Activated CD4-positive, alpha-beta T cell treated with anti-CD3 and anti-CD28 coated beads, Interleukin-2, amount 10 ng/mL, durations not matched to agents 24 days and 14 days (primary cell): ENCODE measurements at places on chromosomes 16 and 17. TPM values are rescaled to one million over a fixed set of nuclear protein-coding genes. Genes with fewer than 3 reads are reported as not detected.

The OR1F1 gene
- total RNA-seq, result not detected in 2 replicates

- no peak for DNase-seq
These were observed 10.3 kb upstream of the BAHCC1 start for GRCh38 chr17:81384929-81385319.

- DNase-seq, result peak; percentile 97
These were observed at the start of gene USB1 for GRCh38 chr16:58000706-58001676. Gene USB1 (plus strand): TSS chr16:58001407. CDS start chr16:58001484, 77 bp downstream.

- DNase-seq, result peak; percentile 65
These were observed 1.3 kb upstream of the SLC6A4 start for GRCh38 chr17:30236766-30237165.

DNA sequence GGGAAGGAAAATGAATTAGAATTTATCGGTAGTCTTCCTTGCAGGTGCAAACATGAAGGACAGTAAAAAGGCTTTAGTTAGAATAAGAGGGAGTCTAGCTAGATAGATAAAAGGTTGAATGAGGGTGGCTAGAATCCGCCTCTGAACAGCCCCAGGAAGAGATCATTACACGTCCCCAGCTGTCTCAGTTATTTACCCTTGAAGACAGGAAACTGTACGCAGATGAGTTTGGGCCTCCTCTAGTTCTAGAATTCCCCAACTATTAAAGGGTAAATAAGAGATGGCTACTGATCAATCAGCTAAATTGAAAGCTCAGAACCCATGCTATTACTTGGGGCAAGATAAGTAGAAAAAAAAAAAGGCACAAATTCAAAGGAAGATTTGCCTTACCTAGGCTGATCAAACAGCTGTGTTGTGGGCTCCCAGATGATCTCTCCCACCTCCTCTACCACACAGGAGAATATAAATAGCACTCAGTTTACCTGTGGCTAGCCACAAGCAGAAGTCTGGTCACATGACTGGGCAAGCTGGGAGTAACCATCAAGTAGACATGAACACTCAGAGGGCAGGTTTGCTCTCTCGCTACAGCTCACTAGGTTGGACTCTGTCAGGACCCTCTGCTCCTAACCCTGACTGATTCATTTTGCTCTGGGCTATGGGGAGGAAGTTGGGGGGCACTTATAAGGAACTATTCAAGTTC, 17.0 kb downstream of the FAM117A start:
- peak; percentile 78 for DNase-seq

The SLC52A1 gene
- 0.14 TPM in 2 replicates for total RNA-seq

GRCh38 chr16:63575041-63575440, 1538.8 kb upstream of the CDH8 start:
- no peak for DNase-seq

DNA sequence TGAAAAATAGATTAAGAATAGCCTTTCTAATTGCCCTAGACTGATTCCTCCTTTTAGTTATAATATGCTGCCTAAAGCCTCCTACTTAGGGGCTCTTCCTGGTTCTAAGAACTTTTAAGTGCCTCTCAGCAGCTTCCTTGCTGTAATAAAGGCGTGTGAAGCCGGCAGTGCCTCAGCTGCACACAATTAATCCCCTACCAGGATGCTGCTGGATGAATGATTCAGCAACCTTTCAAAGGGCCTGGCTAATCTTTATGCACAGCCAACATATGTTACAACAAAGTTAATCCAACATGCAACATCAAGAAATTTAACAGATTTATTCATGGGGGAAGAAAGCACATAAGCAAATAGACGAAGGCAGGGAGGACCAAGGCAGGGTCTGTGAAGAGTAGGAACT, 145.2 kb downstream of the PMP22 start:
- DNase-seq, result no peak

The TP53TG3C gene
- not detected in 2 replicates for total RNA-seq

The PSMC5 gene
- 189 and 199 TPM in 2 replicates for total RNA-seq

GRCh38 chr16:27522173-27522707, 27.5 kb downstream of the GTF3C1 start:
- DNase-seq, result no peak

GRCh38 chr17:62178579-62178978, 113.5 kb upstream of the MED13 start:
- DNase-seq, result no peak

- DNase-seq, result peak; percentile 76
These were observed 9.3 kb upstream of the SKAP1 start for GRCh38 chr17:48439110-48439850.

The KRT28 gene
- total RNA-seq, result not detected in 2 replicates

The PRKAR1A gene
- 194 and 207 TPM in 2 replicates for total RNA-seq

DNA sequence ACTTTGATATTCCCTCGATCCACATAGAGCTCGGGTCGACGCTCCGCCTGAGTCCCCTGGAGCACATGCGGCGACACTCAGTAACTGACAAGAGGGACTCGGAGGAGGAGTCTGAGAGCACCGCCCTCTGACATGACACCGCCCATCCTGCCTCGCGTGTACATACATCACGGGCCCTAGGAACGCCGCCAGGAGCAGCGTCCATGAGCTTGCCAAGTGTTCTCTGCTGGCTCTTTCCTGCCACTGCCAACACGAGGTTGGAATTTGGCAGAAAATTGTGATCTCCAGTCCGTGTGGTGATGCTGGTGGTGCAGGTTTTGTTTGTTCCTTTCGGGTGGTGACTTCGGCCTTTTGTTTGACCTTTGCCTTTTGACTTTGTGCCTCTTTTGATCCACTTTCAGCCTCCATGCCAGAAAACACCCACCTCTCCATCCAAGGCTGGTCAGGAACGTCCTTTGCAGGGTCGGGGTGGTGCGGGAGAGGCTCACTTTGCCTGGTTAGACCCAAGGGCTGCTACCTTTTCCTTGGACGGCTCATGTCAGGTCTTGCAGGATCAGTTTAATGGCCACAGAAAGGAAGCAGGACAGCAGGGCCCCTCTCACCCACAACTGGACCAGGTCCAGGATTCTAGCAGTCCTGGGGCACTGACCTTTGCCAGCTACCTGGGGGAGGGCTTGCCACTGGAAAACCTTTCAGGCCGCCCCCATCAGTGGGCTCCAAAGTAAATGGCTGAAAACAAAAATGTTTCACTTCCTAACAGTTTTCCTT, 27.6 kb downstream of the ELAC2 start:
- DNase-seq, result no peak

DNA sequence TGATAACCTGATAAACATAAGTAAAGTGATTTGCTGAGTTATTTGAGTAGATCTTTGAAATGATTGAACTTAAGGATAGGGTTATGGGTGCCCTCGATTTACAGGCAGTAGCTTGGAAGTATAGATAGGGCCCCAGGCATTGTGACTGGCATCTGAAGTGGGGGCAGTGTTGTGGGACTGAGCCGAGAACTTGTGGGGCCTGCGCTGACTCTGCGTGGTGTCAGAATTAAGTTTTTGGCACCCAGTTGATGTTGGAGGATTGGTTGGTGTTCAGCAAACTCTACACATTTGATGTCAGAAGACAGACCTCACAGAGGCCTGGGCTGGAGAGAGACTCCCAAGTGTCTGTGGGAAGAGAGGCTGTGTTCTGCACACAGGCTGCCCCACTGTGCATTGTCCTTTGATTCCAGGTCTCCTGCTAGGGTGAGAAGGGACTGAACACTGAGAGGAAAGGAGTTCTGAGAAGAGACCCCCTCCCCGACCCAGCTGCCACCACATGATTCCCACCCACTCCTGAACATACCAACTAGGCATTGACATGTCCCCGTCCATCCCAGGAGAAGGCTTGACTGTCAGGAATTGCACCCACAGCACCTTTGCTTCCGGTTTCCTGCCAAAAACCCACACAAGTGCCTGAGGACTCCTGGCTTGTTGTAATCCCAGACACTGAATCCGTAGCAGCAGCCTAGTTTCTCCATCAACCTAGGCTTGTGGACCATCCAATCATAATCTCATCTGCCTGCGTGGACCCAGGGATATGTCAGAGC, 4.5 kb downstream of the ZNF267 start:
- peak; percentile 67 for DNase-seq

The SCARF1 gene
- total RNA-seq, result 8.4 and 9.5 TPM in 2 replicates

The PRSS8 gene
- total RNA-seq, result not detected in 2 replicates

The MTMR4 gene
- total RNA-seq, result 84.2 and 89.0 TPM in 2 replicates

- no peak for DNase-seq
These were observed 11.0 kb downstream of the TBC1D24 start for GRCh38 chr16:2485811-2486507.

DNA sequence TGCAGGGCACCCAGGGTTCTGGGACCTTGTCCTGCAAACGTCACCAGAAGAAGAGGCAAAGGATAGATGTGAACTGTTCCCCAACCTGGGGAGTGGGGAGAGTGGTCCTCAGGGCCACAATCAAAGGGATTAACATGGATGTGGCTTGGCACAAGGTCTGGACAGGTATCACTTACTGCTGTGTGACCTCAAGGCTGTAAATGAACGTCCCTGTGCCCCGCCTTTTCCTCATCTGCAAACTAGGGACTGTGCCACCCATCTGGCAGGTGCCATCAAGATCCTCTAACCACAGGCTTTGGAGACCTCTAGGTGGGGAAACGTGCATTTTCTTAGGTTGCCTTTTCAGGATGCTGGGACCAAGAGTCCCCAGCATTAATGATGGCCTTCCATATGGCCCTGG, 25.1 kb downstream of the SLC5A10 start:
- DNase-seq, result no peak

The UMOD gene
- total RNA-seq, result not detected in 2 replicates

The MT1M gene
- total RNA-seq, result not detected in 2 replicates

DNA sequence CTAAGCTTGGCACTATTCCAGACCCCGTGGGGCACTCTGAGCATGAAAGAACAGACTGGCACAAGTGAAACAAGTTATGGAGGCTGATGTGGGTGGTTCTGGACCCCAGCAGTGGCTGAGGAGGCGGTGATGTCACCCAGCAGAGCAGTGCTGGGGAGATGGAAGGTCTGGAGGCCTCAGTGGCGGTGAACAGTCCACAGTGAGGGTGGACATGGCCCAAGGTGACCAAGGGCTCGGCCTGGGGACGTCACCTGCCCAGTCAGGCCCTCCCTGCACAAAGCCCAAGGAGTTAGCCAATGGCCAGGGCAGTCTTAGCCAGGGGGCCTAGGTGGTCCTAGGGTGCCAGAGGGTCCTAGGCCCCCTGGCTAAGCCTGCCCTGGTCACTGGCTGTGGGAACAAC, 24.5 kb downstream of the SMPD3 start:
- no peak for DNase-seq

DNA sequence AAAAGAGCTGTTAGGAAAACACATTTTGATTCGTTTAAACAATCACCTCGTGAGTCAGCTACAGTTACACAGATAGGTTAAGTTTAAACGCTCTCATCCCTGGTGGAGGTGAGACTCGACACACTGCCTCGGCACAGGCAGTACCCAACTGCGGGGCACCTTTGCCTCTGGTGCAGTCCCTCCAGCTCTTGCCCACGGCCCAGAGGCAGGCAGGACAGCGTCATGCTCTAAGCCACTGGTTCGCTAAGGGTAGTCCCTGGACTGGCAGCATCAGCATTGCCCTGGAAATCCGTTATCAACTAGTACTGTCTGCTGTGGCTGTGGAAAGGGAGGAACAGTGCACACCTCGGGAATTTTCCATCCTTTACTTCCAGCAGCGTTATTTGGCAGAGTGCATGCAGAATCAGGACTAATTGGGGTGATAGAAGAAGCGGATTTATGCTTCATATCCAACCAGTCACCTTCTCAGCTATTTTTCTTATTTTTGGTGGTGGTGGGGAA, 3.7 kb upstream of the PIK3R6 start:
- DNase-seq, result no peak

DNA sequence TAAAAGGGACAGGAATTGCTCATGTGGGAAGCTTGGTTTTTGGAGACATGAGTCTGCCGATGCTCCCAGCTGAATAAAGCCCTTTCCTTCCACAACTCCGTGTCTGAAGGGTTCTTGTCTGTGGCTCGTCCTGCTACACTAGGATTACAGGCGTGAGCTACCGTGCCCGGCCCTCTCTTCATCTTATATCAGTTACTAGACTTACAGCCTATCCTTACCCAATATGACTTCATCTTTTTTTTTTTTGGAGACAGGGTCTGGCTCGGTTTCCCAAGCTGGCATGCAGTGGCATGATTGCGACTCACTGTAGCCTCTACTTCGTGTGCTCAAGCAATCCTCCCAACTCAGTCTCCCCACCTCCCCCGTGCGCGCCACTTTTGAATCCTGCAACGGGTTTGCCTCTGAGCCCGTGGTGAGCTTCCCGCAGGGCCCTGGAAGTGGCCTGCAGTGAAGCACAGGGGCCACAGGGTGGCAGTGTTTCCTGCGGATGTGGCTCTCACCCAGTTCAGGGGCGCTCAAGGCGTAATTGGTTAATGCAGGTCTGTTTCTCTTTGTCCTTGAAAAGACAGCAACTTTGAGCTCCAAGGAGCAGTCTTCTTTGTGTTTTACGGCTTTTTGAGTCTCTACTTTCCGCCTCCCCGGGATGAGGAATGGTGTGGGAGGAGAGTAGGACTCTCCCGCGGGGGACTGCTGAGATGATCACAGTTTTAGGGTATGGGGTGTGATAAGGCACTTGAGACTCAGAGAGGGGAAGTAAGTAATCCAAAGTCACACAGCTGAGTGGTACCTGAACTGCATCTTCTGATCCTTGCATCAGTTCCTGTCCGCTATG, 22.7 kb upstream of the GPRC5B start:
- peak; percentile 92 for DNase-seq

The SCGB1C2 gene
- total RNA-seq, result not detected in 2 replicates

DNA sequence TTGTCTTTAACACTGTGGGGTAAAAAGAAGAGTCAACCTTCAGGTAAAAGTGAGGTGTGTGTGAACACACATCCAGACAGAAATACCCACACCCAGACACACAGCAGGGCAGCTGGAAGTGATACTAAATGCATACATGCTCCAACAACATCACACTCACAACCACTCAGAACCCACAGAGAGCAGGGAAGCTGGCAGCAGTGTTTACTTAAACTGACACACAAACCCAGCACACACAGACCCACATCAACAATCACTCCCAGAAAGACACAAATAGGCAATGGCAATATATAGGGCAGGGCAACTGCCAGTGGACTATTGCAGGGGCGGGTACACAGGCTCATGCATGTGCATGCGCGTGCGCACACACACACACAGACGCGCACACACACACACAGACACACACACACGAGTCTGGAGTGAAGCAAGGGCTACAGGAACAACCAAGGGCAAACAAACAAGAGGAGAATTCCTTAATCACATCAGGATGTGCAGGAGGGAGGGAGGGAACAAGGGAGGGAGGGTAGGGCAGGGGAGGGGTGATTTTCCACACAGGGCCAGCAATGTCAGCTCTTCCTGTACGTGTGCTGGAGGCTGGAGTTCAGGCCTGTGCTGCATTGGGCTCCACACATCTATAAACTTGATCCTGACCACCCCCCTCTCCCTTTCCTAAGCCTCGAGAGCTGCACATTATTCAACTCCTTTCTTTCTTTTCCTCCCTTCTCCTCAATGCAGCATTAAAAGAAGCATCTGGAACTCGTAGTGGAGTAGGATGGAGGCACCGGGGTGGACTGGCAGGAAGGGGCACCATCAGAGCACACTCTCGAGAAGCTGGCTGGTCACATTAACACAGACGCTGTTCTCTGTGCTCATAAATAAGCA, 30.1 kb downstream of the HIC1 start:
- DNase-seq, result peak; percentile 57

GRCh38 chr16:13896543-13897182, 23.3 kb upstream of the ERCC4 start:
- DNase-seq, result no peak

The PPP1R1B gene
- total RNA-seq, result not detected in 2 replicates

GRCh38 chr17:75638893-75639292, 5.7 kb downstream of the SMIM5 start:
- no peak for DNase-seq

GRCh38 chr17:66778531-66779236, 56.2 kb upstream of the CACNG5 start:
- no peak for DNase-seq
